Stimulated activated effector memory CD8-positive, alpha-beta T cell treated with anti-CD3 and anti-CD28 coated beads, Interleukin-12 subunit alpha, Interleukin-12 subunit beta, amount 100 ng/mL, for 72 hours (primary cell): ENCODE measurements at places on chromosomes 13 and 19.
A peak's percentile ranks its signal among the peaks of the same experiment; 100 is the strongest.

DNA sequence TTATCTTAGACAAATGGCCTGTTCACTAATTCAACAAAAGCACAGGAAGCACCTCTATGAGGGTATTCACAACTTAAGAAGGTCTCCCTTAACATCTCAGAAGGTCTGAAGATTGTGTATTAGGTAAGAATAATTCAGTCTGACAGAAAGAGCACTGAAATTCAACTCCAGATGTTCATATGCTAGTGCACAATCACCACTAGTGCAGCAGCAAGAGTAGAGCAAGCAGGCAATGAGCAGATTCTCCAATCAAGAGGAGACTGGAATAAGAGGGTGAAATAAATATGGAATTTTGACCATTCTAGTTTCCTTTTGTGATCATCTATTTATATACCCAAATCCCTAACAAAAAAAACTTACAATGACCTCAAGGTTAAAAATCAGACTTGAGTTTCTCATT, 52.0 kb downstream of the MPHOSPH8 start:
- no peak for DNase-seq

DNA sequence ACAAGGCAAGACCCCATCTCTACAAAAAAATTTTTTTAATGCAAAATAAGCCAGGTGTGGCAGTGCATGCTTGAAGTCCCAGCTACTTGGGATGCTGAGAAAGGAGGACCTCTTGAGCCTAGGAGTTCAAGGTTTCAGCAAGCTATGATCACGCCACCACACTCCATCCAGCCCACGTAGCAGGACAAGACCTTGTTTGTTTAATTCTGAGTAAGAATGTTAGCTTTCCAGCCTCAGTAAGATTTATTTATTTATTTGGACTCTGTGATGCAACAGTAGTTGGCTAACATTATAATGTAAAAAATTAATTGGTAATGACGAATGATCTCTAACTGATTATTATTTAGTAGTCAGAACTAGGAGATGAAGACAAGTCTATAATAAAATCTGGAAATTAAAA, 23.3 kb downstream of the N4BP2L2 start:
- DNase-seq: no peak

- no peak for DNase-seq
Measured at GRCh38 chr13:35850569-35850968, 280.6 kb downstream of the DCLK1 start.

GRCh38 chr19:11257846-11258380, 4.4 kb downstream of the DOCK6 start:
- DNase-seq: no peak

DNA sequence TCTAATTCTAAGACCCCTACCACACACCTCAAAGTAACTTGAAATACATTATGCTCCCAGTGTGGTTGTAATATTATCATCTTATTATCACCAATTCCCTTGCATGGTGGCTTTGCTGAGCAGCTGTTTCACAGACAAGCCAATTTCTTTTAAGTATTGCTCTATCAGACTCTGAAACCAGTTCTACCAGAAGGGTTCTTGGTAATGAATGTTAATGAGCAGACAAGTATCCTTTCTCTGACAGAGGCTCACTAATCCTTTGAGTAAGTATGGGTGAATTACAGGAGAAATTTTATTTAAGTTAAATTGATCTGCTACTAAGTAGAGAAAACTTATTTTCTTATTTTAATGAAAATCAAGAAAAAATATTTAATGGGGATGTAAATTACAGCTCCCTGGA, 326.0 kb downstream of the GPC6 start:
- DNase-seq: no peak

DNA sequence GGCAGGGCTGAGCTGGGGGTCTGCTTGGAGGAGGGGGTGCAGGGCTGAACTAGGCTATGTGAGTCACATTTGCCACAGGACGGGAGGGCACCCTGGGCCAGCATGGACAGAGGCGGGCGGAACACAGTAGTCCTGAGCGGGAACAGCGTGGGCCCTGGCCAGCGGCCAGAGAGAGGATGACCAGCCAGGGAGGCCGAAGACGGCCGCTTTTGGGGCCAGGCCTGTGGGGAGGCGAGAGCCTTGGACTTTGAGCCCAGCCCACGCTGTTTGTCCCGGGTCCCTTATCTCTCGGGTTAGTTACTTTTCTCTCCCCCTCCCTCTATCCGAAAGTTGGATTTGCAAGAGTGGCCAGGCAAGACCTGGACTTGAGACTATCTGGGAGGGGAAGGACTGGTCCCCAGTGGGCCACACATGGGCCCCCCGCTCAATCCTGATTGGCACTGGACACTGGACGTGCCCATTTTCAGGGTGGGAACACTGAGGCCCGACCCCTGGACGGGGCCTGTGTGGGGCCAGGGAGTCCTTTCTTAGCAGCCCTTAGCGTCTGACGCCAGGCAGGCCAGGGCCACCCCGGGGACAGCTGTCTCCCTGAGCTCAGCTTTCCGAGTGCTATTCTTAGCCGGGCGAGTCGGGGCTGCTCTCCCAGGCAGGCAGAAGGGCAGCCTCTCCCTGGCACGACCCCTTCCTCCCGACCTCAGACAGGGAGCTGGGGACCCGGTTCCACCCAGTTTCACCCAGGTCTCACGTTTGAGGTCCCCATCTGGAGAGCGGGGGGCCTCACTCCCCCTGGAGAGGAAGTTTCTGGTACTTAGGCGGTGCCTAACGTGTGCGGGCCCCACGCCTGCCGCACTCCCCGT, 833 bp downstream of the GAMT start:
- DNase-seq: no peak

- DNase-seq: no peak
Measured at GRCh38 chr13:36680913-36681312, 7.1 kb downstream of the SERTM1 start.

DNA sequence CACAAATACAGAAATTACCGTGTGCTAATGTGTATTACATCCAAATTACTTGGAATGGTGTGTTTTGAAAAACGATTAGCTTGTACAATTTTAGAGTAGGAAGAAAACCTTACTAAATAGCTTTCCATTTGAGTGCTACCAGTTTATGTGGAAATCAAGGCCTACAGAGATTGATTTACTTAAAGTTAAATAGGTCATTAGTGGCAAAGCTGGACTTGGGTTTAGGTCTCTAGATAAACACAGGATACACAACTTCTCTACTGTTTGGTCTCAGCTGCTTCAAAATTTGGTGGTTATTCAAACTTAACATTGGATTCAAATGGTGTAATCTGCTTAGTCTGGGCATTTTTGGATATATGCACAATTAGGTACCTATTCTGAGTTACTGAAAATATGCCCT, 21.4 kb downstream of the PCCA start:
- no peak for DNase-seq

DNA sequence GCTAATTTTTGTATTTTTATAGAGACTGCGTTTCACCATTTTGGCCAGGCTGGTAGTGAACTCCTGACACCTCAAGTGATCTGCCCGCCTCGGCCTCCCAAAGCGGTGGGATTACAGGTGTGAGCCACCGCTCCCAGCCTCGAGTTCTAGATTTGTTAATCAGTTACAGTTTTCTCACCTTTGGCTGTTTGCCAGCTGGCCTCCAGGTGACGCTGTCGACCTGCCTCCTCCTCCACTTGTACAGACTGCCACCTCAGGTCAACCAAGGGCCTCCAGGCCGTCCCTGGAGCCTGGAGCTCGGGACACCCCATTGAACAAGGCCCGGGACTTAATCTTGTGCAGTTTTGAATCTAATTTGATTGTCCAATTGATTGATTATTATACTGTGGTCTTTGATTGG, 45.5 kb downstream of the IER2 start:
- DNase-seq: no peak

DNA sequence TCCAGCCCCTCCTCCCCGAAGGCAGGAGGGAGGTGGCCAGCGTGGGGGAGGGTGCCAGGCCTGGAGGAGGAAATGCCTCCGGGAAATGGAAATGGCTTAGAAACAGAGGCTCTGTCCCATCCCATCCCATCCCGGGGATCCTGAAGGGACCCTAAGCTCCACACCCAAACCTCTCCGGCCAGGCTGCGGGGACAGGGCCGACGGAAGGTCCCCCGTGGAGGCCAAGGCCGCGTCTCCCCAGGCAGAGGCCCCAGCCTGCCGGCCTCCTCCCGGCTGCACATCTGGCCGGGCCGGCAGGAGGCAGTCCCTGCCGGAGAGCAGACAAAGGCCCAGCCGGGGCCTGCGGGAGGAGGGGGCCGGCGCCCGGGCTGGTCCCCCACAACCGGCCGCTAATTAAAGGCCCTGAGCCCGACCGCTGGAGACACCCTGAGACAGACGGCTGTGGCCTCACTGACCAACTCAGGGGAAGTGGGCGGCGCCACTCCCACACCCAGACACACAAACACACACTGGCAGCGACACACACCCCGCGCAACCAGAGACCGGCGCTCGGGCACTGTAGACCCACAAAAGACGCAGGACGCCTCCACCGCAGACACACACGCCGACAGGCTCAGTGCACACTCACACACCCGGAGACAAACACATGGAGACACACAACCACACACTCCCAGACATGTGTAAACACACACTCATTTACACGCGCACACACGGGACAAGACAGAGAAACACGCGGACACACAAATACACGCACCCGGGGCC, 1.1 kb downstream of the ADAMTS10 start:
- DNase-seq: no peak

- DNase-seq: no peak
Measured at GRCh38 chr13:50678464-50679162, 164.9 kb downstream of the DLEU7 start.

DNA sequence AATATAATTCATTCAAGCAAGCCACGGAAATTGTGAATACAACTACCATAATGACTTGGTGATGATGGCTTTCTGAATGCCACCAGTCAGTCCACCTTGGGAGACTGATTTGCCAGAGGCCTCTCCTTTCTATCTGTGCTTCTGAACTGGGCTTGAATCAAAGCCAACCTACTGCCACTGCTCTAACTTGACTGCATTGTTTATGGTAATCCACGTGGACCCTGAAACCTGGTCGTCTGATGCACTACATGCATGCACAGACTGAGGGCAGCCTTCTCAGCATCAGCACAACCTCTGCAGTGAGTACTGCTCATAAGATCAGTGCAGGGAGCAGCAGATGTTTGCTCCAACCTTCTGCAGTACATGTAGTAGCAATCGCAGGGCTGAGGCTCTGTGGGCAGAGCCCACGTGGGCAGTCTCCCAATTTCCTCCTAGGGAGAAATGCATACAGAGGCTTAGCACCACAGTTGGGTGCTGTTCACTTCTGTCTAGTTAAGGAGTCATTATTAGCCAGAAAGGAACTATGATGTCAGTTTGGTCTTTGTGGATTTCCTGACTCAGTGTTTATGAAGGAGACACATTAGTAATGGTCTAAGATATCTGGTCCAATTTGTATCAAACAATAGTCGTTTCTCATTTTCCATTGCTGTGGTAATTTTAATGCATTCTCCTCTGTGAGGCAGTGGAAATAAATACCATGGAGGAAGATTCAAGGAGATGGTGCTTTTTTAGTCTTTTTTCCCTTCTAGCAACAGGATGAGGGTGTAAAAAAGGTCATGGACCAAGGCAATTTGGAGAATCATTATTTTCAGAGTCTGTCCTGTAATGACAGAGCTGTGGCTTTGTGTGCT, 82.5 kb downstream of the AKAP11 start:
- DNase-seq: no peak

- DNase-seq: no peak
Measured at GRCh38 chr19:31730270-31730669, 381.0 kb upstream of the TSHZ3 start.

- no peak for DNase-seq
Measured at GRCh38 chr13:45811891-45812694, 39.5 kb downstream of the SIAH3 start.

GRCh38 chr13:22562116-22562515, 618.7 kb upstream of the SGCG start:
- DNase-seq: no peak

GRCh38 chr19:12996406-12997094, 1.3 kb downstream of the NFIX start:
- DNase-seq: no peak

- DNase-seq: peak; percentile 44
Measured at GRCh38 chr19:3061182-3062161, 823 bp downstream of the TLE5 start.

- no peak for DNase-seq
Measured at GRCh38 chr13:48246102-48246501, 13.1 kb downstream of the ITM2B start.

- no peak for DNase-seq
Measured at GRCh38 chr13:66853564-66853963, 376.6 kb downstream of the PCDH9 start.

- no peak for DNase-seq
Measured at GRCh38 chr13:99601535-99601934, 100.3 kb downstream of the TM9SF2 start.

- DNase-seq: no peak
Measured at GRCh38 chr19:23160766-23161165, 43.9 kb downstream of the ZNF730 start.

DNA sequence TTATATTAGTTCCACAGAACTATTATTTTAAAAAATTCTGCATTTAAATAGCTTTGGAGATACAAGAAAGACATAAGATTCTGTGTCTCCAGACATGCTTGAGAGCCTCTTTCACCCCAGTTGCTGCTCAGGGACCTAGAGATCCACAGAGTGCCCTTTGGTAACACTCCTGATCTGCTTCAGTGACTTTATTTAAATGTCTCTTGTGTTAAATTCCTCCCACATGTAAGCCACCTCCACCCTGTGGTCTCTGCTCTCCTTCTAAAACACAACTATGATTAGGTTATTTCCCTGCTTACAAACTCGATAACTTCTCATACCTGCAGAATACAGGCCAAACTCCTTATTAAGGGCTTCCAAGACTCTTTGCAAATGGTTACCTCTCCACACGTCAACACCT, 141.0 kb downstream of the RFC3 start:
- DNase-seq: no peak

DNA sequence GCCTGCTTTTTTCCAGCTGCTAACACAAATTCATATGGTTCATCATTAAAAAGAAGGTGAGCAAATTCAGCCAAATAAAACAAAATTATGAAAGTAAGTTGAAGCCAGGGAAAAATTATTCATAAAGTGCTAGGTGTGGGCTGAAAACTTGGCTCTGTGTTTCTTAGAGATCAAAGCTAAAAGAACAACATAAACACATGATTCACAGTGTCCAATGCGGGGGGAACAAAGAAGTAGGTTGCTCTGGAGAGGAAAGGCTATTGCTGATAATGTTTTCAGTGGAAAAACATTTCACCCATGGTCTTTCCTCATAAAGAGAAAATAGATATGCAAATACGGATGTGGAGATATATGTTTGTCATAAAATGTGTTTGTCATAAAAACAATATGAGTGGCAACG, 1691.5 kb upstream of the SLC10A2 start:
- DNase-seq: no peak

DNA sequence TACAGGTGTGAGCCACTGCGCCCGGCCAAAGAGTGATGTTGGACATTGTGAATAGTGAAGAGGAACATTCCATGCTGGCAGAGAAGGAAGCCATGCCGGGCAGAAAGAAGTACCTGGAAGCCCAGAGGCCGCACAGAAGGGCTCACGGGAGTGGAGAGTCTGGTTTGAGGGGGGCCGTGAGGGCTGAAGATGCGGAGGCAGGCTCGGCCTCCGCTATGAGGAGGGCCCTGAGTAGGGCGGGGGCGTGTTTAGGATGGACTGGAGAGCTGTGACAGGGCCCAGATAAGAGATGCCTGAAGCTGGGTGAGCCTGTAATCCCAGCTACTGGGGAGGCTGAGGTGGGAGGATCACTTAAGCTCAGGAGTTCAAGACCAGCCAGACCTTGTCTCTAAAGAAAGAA, 1.6 kb downstream of the JOSD2 start:
- DNase-seq: no peak

- peak; percentile 10 for DNase-seq
Measured at GRCh38 chr13:51523082-51523518, 61.2 kb upstream of the WDFY2 start.

GRCh38 chr19:30208436-30209060, 163.6 kb upstream of the ZNF536 start:
- DNase-seq: no peak

GRCh38 chr19:47778954-47779351, 450 bp downstream of the SELENOW start:
- peak; percentile 61 for DNase-seq
